ENCODE measurements at places on chromosomes 6 and 20. TPM values are rescaled to one million over a fixed set of nuclear protein-coding genes. Genes with fewer than 3 reads are reported as not detected.

- DNase-seq: no peak
Measured at GRCh38 chr20:25989196-25989595, 292.5 kb upstream of the ZNF337 start.

GRCh38 chr6:72411872-72412708 is 209.8 kb upstream of the KCNQ5 start:
- peak; percentile 76 for DNase-seq

DNA sequence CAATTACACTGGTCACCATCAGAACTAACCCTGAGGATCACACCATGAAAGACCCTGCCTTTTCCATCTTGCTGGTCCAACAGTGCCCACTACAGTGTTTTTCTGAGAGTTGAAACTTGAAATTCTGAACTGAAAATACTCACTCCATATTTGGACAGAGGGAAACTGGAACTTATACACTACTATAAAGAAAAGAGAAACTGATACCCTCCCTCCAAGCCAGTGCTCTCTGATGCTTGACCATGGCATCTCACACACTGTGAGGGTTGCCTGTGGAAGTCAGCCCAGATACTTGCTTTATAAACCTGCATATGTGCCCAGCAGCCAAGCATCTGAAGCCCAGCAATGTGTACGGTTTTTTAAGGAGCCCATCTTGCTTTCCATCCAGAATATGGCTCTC is 108.7 kb downstream of the FOXA2 start:
- DNase-seq: no peak

Gene ISM1
- 23.3 TPM for polyA plus RNA-seq

Gene KCNQ2
- 16.6 TPM for polyA plus RNA-seq

Gene ADGRF4
- polyA plus RNA-seq: 0.21 TPM

Gene ESR1
- polyA plus RNA-seq: 1.4 TPM
